ENCODE measurements at places on chromosomes 4 and X. TPM values are rescaled to one million over a fixed set of nuclear protein-coding genes. Genes with fewer than 3 reads are reported as not detected.

GRCh38 chrX:153474718-153475117 lies 4.3 kb upstream of the HAUS7 start:
- DNase-seq = peak; percentile 69

DNA sequence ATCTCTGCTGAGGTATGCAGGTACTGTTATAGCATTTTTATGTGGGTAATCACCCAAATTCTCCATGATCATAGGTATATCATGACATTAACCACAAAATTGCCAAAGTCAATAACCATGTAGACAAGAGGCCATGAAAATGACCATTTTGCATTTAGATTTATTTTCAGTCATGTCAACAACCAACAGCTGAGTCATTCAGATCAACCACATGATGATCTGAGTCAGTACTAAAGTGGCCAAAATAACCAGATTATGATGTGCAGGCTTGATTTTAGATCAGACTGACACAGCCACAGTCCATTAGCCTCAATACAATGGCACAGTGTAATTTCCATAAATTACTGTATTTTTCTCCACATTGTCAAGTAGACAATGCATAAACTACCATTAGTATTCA lies 240.5 kb downstream of the GRIA3 start:
- DNase-seq = peak; percentile 2

- DNase-seq = no peak
Observed at GRCh38 chr4:90580326-90580725, 453.1 kb downstream of the CCSER1 start.

WAS gene
- total RNA-seq = under 0.01 TPM

Data from lung microvascular endothelial cell (primary cell).